ENCODE measurements at places on chromosomes 7 and 10.

GRCh38 chr10:76080991-76081390, 649.6 kb downstream of the LRMDA start:
- no peak for DNase-seq

- DNase-seq = no peak
Measured at GRCh38 chr7:101119876-101120275, 7.0 kb upstream of the SERPINE1 start.

GRCh38 chr10:24756283-24756682, 32.6 kb upstream of the ARHGAP21 start:
- no peak for DNase-seq

DNA sequence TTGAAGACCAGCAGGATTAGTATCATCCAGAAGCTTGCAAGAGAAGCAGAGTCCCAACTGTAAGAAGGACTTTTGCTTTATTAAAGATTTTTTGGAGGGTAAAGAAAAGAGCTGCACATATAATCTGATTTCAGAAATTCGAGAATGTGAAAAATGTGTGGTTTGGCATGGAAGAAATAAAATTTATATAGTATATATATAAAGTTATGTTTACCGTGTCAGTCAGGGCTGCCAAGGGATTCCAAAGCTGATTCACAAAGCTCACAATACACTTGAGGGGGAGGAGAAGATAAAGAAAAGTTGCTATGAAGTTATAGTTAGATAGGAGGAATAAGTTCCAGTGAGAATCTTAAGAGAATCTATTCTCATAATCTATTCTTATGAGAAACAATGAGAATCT, 231.8 kb upstream of the CACNA2D1 start:
- no peak for DNase-seq

GRCh38 chr10:113522460-113522859, 30.4 kb upstream of the HABP2 start:
- no peak for DNase-seq

- DNase-seq = no peak
Measured at GRCh38 chr10:25294032-25294926, 119.5 kb downstream of the GPR158 start.

DNA sequence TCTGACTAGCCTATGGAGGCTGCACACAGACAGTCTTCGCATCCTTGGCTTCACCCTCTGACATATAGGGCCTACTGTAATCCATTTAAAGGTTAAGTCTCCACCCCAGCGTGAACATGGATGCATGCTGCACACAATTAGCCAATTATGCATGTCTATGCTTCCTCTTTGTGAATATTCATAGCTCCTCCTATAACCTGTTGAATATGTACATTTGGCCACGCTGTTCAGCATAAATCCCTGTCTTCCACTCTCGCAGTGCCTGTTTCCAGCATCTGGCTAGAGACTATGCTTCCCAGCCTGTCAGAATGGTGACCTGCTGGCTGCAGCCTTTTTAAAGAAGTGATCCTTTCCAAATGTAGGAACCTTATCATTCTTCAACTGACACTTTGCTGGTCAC, 106.7 kb downstream of the PRKAG2 start:
- no peak for DNase-seq

DNA sequence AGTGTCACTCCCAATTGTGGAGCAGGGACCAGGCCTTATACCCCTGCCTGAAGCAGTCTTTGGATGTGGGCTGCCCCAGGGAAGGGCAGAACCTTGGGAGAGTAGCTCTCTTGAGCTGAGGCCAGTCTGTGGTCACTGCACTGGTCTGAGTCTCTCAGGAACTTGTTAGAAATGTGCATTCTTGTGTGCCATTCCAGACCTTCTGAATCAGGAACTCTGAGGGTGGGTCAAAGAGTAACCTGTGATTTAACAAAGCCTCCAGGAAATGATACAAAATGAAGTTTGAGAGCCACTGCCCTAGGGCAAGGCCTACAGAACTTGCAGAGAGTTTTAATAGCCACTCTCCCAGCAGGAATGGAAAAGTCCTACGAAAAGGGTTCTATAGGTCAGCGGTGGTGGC, 68.1 kb downstream of the LYZL1 start:
- no peak for DNase-seq
